C1 segment of cervical spinal cord (tissue), 14 donors: ENCODE measurements at places on chromosomes 5 and 9.

DNA sequence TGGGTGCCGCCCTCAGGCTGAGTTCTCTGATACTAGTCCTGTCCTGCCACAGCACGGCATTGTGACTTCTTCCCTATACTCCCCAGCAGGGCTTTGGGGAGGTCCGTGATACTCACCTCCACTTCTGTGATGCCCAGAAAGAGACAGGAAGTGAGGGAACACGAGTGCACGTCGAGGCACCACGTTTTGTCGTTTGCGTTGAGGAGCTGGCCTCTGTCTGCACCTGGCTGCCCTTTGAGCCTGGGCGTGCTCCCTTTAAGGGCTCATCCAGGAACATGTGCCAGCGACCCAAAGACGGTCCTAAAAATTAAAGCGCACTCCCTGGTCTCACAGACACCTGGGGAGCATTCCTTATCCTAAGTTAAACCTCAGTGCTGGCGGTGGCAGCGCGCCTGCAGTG lies 8.7 kb upstream of the IRX4 start:
- DNase-seq = no peak

DNA sequence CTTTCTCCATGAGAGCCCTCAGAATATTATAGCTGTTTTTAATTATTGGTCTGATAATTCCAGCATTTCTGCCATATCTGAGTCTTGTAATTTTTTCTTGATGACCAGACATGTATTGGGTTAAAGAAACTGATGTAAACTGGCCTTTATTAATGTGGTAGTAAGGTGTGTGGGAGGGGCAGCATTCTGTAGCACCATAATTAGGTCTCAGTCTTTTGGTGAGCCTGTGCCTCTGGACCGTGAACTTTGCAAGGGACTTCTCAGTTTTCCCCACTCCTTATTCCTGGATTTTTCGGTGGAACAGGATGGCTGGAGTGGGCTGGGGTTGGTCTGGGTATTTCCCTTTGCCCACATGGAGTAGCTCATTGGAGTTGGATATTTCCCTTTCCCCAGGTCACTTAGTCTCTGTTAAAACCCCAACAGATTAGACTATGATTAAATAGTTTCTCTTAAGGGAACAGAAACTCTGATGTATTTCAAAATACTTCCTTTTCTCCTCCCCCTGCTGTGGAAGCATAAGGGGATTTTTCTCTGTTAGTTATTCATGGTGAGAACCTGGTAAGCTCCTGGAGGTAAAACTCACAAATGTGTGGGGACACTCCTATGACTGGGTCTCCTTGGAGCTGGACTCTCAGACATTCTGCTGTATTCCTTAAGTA lies 52.4 kb downstream of the FSD1L start:
- DNase-seq = no peak

GRCh38 chr9:136694163-136694871 lies 7.1 kb upstream of the AGPAT2 start:
- DNase-seq = no peak

- no peak for DNase-seq
Measured at GRCh38 chr9:114170771-114171461, 15.6 kb downstream of the COL27A1 start.

GRCh38 chr5:66230551-66230950 lies 86.5 kb downstream of the SREK1 start:
- no peak for DNase-seq

GRCh38 chr5:44884036-44884435 lies 75.3 kb downstream of the MRPS30 start:
- no peak for DNase-seq

DNA sequence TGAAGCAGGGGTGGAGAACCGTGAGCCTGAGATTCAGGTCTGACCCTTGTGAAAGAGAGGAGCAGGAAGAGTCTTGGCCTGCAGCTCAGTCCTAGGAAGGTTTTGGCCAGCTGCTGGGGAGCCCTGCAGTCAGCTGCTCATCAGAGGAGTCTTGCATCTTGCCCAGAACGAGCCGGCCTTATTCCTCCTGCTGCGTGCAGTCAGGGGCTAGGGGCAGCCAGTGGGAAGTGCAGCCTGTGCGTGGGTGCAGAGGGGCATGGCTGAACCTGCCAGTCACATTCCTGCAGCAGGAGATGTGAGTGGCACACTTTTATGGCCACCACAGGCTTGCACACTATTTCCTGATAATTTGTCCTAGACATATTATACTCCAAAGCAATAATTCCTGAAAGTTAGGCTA lies 278.7 kb downstream of the NPR3 start:
- no peak for DNase-seq

DNA sequence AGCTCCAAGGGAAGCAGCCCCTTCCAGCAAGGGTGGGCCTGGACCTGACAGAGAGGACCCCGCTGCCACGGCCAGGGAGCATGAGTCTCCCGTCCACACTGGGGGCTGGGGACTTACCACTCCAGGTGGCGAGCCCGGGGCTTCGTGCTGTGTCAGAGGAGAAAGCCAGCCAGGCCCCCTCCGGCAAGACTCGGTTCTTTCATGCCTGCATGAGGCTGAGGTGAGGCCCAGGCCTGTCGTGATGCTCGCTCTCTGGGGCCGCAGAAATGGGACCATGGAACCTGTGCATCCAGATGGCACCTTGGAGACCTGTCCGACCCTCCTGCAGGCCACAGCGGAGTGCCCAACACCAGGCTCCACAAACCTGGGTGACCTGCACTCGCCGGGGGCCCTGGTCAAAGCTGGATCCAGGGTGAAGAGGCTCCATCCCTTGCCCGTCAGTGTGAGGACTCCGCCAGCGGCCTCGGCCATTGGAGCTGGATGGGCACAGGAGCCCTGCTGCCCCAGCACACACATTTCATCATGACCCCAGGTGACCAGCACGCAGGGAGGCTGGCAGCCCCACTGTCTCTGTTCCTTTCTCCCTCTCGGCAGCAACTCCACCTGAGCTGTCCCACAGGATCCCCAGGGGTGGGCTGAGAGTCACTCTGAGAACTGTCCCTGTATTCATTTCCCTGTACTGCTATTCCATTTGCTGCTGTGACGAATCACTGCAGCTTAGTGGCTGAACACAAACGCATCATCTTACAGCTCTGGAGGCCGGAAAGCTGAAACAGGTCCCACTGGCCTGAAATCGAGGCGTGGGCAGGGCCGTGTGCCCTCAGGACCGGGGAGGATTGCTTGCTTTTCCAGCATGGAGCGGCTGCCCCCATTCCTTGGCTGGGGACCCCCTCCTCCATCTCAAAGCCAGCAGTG lies 24.4 kb downstream of the SLC6A18 start:
- DNase-seq = no peak

DNA sequence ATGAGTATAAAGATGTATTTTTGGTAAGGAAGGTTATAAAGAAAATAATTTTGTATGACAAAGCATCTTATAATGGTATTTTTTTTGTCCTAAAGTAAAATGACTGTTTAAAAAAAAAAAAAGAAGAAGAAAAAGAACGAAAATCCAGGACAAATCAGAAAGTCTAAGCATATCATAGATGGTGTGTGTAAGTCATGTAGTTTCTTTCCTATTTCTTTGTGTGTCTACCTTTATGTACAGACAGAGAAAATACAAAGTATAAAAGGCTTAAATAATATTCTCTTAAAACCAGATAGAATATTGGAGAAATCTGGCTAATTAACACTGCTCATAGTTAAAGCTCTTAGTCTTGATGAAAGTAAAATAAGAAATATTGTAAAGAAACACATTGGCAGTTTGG lies 7.7 kb downstream of the RIGI start:
- no peak for DNase-seq

DNA sequence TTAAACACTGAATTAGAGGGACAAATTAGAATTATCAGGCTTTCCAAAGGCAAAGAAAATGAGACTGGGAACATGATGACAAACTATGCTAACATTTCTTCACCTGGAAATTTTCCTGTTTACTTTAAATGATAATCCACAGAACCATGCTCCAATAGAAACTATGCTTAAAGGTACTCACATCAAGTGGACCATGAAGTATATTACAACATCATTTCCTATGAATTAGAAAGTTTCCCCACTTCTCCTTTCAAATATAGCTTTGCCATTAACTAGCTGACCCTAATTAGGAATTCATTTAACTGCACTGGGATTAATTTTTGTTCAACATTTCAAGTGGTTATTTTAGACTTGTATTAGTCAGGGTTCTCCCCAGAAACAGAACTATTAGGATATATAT lies 81.4 kb downstream of the DTWD2 start:
- no peak for DNase-seq

DNA sequence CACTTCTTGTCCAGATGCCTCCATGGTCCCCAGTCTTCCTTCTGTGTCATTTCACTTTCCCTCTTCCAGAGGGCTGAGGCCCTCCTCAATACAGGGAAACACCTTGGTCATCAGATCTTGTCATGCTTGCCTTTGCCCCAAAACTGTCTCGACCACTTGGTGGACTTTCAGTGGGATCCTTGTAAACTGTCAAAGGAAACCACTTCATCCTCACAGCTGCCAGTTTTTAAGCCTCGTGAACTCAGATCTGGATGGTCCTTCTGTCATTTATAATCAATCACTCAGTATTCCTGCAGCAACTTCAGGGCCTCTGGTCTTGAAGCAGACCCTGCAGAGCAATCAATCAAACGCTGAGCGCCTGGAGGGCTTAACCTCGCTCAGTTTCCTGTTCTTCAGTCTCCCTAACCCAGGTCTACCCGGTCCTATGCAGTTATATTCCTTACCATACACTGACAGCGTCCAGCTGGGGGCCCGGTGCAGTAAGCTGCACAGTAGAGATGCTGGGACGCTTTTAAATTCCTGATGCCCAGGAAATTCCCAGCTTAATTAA lies 74.6 kb downstream of the GOLPH3 start:
- DNase-seq = no peak

GRCh38 chr9:21710548-21711191 lies 91.8 kb upstream of the MTAP start:
- no peak for DNase-seq

DNA sequence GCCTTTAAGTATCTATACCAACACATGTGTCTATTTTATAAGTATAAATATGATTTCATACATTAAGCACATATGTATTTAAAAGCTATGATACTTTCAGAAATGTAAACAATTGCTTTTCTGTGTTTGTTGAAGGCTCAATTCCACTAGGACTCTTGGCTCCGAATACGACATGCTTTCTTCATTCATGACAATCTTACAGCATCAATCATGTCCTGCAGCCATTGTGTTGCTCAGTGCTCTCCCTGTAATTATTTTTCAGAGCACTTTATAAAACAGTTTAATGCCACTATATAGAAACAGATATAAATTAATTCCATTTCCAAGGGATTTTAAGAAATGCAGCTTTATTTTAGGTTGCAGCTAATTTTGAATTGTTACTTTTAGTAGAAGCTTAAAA lies 167.3 kb downstream of the TAF11L14 start:
- no peak for DNase-seq

DNA sequence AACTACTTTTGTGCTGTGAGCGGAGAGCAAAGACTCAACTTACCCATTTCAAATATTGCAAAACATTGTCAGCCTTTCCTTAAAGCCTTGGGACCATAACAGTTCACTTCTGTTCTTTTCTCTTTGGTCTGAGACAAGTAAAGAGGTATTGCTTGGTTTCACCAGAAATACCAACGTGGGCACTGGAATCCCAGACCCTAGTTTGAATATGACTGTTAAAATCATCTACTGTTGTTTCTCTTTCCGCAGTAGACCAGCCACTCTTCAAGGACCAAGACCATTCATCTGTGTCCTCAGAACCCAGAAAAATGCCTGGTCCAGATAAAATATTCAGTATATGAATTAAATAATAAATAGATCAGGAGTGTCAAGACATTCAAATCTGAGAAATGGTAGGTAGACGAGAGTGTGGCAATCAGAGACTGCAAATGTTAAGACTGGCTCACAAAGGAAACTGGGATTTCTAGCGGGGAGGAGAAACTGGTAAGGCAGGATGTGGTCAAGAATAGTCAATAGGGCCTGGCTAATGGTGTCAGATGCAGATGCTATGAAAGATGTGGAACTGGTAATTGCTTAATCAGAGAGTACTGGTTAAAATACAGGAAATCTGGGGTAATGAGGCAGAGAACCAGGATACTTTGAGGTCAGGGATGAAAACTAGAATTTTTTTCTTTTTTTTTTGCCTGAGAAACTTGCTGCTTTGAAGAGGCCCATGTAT lies 82.1 kb upstream of the IL33 start:
- DNase-seq = no peak

DNA sequence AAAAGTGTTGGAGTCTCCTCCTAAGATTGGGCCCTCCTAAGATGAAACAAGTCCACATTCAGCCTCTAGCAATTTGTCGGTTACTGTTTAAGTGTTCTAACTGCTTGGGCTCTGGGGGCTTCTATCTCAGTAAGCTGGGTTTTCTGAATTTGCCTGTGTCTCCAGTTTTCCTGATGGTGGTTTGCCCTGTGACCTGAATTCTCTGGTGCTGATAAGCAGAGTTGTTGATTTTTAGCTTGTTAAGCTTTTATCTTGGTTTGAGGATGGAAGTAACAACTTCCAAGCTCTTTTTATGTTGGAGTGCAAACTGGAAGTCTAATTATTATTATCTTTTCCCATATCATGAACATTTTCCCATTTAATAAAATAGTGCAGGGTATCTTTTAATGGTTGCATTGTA lies 30.9 kb downstream of the HSD17B4 start:
- DNase-seq = no peak

GRCh38 chr5:111422245-111422644 lies 90.1 kb downstream of the STARD4 start:
- no peak for DNase-seq
